ENCODE measurements at places on chromosomes 7 and 10.

DNA sequence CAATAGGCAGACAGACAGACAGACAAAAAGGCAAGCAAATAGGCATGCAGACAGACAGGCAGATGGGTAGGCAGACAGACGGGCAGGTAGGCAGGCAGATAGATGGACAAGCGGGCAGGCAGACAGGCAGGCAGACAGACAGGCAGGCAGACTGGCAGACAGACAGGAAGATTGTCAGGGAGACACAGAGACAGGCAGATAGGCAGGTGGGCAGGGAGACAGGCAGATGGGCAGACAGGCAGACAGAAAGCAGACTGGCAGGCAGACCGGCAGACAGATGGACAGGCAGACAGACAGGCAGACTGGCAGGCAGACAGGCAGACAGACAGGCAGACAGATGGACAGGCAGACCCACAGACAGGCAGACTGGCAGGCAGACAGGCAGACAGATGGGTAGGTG lies 70.3 kb upstream of the MYL10 start:
- no peak for DNase-seq

DNA sequence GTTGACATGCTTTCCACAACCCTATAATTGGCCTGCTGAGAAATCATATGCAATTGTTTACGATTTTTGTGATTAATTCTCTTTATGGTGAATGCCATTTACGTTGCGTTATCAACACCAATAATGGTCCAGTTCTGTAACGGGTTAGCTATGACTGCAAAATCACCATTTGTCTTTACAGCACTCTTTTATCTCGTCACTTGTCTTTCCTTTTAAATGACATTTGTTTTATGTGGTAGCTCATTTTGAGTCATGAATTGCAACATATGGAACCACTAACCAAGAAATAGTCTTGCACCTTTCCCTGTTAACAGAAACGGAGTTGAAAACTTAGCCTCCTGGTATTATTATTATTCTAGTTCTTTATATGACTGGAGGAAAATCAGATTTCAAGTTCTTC lies 3.1 kb upstream of the KIAA1217 start:
- no peak for DNase-seq

DNA sequence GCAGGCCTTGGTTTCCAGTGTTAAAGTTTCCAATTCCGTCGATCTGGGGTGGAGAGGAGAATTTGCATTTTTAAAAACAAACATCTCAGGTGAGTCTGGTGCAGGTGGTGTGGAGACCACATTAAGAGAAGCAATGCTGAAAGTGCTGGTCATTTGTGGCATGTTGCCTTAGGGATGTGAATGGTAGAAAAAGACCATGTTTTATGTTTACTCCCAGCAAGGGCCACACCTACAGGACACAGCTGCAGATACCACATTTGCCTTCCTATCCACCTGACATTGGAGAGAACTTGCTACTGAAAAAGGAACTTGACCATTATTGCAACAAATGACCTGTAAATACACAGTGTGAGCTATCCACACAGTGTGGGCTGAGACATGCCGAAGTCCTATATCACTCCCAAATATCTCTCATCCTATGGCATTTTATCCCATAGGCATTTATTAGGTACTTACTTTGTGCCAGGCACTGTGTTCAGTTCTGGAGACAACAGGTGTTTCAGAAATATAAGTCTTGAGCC lies 183.1 kb downstream of the NRP1 start:
- no peak for DNase-seq

DNA sequence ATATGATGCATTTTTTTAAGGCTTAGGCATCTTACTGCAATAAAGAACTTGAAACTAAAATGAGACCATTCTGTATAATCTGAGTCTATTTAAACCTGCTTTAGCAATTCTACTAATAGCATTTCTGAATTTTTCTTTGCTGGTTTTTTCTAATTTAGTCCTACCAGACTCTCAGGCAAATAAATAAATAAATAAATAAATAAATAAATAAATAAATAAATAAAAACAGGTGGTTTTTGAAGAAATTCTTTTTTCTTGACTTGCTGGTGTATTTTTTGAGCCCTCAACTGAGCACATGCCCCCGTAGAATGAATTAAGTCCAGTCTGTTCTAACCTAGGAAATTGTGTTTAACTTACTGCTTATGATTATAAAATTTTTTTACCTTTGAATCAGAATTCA lies 134.7 kb upstream of the FOXP2 start:
- DNase-seq = no peak

DNA sequence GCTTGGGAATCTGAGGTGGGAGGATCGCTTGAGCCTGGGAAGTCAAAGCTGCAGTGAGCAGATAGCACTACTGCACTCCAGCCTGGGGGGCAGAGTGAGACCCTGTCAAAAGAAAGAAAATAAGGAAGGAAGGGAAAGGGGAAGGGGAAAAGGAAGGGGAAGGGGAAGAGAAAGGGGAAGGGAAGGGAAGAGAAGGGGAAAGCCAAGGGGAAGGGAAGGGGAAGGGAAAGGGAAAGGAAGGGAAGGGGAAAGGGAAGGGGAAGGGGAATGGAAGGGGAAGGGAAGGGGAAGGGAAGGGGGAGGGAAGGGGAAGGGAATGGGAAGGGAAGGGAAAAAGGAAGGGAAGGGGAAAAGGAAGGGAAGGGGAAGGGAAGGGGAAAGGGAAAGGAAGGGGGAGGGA lies 41.5 kb downstream of the ARHGAP19 start:
- no peak for DNase-seq

- no peak for DNase-seq
Measured at GRCh38 chr7:135886345-135887132, 90.6 kb downstream of the MTPN start.

DNA sequence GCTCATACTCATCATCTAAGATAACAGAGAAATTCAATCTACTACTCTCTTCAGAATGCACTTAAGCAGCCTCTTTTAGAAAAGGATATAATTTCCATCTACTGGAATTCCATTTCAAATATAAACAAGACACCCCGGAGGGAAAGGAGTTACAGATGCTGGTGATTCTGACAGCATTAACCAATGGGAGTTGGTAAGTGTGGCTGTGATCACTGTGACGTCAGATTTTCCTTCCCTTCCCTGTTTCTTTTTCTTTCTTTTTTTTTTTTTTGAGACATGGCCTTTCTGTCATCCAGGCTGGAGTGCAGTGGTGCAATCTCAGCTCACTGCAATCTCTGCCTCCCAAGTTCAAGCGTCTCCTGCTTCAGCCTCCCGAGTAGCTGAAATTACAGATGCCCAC lies 106.6 kb downstream of the ACTR3B start:
- no peak for DNase-seq

DNA sequence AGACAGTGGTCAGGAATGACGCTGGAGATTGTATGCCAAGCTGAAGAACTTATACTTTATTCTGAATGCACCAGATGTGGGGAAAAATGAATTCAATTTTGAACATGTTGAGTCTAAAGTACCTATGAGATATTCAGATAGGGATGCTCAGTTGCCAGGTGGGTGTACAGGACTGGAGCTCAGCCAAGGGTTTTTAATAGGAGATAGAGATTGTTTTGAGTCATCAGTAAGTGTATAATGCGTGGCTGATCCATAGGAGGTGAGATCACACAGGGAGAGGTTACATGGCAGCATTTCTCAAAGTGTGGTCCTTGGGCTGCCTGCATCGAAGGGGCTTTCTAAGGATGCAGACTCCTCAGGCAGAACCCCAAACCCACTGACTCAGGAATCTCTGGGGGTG lies 6.8 kb upstream of the HIPK2 start:
- no peak for DNase-seq

DNA sequence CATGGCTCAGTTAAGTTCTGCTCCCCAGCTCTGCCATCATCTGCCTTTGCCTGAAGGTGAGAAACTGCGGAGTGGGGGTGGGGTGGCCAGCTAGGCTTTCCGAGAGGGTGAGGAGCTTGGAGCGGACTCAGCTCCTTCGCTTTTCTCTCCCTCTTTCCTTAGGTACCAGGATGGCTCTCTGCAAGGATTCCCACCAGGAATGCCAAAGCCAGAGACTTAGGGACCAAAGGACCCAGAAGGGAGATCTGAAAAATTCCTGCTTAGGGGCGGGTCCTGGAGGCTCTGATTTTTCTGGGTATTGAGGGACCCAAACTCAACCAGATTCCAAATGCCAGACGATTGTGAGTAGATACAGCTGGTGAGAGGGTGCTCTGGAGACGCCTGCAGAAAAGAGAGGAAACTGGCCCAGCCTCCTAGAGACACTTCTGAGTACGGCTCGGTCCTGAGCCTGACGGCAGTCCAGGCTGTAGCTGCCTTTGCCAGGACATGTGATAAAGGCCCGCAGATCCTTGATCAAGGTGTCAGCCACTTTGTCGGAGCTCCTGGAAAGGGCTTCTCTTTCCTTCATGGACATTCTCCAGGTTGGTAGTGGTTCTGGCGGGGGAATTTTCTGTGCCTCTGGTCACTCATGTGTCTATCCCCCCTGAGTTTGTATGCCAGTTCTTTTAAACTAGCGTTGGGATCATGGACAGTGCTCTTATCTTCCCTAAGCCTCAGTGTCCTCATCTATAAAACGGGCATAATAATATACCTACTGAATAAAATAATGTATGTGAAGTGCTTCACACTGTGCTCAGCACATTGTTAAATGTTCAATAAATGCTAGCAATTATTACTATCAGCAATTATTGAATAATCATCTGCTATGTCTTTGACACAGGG lies 42.5 kb upstream of the BTRC start:
- no peak for DNase-seq

GRCh38 chr10:114308531-114309363 lies 69.7 kb downstream of the VWA2 start:
- DNase-seq = no peak

DNA sequence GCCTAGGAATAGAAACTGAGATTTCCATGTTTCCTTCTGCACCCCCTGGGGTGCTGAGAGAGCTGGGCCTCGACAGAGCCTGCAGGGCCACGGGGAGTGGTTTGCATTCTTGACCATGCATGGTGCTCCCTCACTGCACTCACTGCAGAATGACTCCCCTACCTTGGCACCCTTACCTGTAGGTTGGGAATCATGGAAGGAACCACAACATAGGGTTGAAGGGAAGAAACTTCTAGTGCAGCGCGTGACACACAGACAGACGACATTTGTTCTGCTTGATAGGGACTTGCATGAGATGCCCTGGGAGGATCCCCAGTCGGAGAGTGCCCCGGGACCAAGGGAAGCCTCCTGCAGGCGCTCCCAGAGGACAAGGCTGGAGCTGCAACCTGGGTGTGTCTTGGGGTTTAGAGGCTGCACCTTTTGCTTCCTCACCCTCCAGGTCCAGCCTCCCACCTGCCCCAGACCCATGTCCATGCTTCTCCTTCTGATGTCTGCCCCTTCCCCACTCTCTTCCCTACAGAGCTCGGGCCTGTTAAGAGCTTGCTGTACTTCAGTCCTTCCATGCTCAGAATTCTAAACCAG lies 245.2 kb downstream of the ABCA13 start:
- DNase-seq = no peak

Data from stimulated activated CD4-positive, alpha-beta T cell treated with anti-CD3 and anti-CD28 coated beads, Interleukin-15, amount 100 ng/mL, for 24 hours (primary cell).